Ureter (tissue), 1 donor: ENCODE measurements at places on chromosomes 7 and 10. TPM values are rescaled to one million over a fixed set of nuclear protein-coding genes. Genes with fewer than 3 reads are reported as not detected.

Gene C7orf57
- 0.42 TPM for total RNA-seq

Gene KCND2
- 4.9 TPM for total RNA-seq

Gene SYCE1
- 0.34 TPM for total RNA-seq

Gene SLC13A4
- total RNA-seq: 0.13 TPM

Gene MNX1
- total RNA-seq: not detected

Gene ADAMTS14
- total RNA-seq: 2.1 TPM

Gene ZP3
- total RNA-seq: 23.3 TPM

Gene SPDYE16
- total RNA-seq: 1.3 TPM

- no peak for DNase-seq
These were observed 581 bp downstream of the FAM3C start for GRCh38 chr7:121395494-121395960.

DNA sequence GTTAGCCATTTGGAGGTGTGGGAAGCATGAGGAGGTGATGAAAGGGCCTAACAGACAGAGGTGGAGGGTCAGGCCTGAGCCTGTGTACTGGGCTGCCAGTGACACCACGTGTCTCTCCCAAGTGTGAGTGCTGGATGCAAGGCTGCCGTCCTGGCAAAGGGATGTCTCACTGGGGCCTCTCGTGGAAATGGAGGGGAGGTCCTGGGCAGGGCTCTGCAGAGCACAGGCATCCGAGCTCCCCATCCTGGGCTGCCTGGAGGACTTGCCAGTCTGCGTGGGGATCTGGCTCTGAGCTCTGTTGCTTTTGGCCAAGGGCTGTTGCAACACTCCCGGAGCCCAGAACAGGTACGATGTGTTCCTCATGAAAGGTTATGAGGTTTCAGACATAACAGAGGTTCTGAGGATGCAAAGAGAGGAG lies 77.3 kb downstream of the GRK5 start:
- no peak for DNase-seq

DNA sequence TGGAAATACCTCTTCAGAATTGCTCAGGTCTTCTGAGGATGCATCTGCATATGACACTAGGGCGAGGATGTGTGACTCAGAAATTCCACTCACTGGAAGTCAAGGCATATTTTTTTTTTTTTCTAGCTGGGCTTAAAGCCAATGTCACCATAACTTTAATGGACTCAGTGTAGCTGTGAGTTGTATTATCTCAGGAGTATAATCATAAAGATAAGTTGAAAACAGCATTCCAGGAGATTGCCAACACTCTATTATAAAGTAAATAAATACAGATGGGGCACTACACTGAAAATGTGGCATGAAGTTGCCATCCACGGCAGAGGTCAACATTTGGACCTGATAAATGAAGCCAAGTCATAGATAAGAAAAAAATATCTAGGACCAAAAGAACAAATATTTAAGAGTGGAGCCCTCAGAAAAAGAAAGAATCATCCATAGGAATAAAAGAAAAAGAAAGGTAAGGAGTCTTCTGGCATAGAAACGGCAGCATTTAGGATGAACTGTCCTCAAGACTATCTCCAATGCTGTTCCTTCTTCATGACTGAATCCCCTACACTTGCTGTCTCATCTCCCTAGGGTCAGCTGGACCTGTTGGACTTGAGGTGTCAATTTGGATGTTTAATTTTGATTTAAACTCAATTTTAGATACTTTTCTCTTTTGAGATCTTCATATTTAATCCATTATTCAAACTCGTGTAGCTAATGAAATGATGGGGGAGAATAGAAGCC lies 72.9 kb upstream of the CAV2 start:
- no peak for DNase-seq

- no peak for DNase-seq
These were observed 144.7 kb downstream of the PFKFB3 start for GRCh38 chr10:6347391-6347951.

DNA sequence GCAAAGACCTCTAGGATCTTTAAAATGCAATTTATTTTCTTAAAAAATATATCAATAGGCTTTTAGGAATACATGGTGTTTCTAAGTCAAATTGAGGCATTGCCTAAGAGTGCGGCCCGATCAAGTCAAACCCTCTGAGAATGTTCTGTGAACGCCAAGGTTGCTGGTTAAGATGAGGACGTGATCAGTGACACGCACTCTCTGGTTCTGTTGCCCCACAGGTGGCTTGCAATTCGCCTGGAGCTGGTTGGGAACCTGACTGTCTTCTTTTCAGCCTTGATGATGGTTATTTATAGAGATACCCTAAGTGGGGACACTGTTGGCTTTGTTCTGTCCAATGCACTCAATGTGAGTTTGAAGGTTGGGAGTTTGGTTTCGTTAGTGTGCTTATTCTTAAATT lies 59.3 kb downstream of the ABCC2 start:
- DNase-seq: no peak

- no peak for DNase-seq
These were observed 145.5 kb downstream of the TRIL start for GRCh38 chr7:28812616-28813015.

GRCh38 chr7:65475040-65475726 lies 101.5 kb downstream of the ZNF92 start:
- DNase-seq: no peak

GRCh38 chr7:88328787-88329186 lies 22.1 kb upstream of the STEAP4 start:
- DNase-seq: no peak

DNA sequence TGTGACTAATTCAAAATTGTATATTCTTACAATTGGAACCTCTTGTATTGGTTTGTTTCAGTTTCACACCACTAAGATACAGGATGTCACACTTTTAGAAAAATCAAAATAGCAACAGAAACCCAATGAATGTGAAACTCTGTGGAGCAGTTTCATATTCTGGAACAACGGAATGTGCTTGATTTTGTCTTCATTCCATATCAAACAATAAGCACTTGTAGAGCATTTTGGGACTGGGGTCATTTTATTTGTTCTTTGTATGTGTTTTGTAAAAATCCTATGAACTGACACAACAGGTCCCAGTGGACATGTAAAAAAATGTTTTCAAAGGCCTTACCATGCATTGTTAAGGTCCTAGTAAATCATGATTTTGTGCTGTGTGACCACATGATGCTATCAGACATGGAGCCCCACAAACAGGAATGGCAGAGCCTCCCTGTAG lies 123.1 kb downstream of the DKK1 start:
- no peak for DNase-seq

GRCh38 chr7:5210751-5211338 lies 20.8 kb downstream of the WIPI2 start:
- DNase-seq: no peak

DNA sequence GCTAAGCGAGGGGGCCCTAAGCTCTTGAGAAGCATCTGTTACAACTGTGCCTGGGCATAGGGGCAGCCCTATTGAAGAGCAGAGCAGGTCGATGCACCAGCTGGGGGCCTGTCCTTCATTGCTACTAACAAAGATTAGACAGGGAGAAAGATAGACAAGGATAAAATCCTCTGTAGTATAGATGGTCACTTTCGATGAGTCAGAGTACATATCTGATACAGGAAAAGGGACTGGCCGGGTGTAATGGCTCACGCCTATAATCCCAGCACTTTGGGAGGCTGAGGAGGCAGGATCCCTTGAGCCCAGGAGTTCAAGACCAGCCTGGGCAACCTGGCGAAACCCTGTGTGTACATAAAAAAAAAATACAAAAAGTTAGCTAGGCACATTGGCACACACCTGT lies 13.6 kb downstream of the OPTN start:
- no peak for DNase-seq

- DNase-seq: no peak
These were observed 298.6 kb upstream of the MTPN start for GRCh38 chr7:136275794-136276193.

- no peak for DNase-seq
These were observed 1.3 kb downstream of the C10orf95 start for GRCh38 chr10:102450124-102450373.

- peak; percentile 31 for DNase-seq
These were observed 40.5 kb downstream of the PRSS2 start for GRCh38 chr7:142811154-142811737.
